ENCODE measurements at places on chromosomes 16 and 17. TPM values are rescaled to one million over a fixed set of nuclear protein-coding genes. Genes with fewer than 3 reads are reported as not detected.

The ADAMTS18 gene
- not detected for total RNA-seq

The KRTAP2-2 gene
- total RNA-seq, result not detected

The CNGB1 gene
- not detected for total RNA-seq

The IGSF6 gene
- not detected for total RNA-seq

The RETREG3 gene
- total RNA-seq, result 51.7 TPM

The HYDIN gene
- 0.16 TPM for total RNA-seq
